Suppressor macrophage (primary cell): ENCODE measurements at places on chromosomes 12 and 14.

DNA sequence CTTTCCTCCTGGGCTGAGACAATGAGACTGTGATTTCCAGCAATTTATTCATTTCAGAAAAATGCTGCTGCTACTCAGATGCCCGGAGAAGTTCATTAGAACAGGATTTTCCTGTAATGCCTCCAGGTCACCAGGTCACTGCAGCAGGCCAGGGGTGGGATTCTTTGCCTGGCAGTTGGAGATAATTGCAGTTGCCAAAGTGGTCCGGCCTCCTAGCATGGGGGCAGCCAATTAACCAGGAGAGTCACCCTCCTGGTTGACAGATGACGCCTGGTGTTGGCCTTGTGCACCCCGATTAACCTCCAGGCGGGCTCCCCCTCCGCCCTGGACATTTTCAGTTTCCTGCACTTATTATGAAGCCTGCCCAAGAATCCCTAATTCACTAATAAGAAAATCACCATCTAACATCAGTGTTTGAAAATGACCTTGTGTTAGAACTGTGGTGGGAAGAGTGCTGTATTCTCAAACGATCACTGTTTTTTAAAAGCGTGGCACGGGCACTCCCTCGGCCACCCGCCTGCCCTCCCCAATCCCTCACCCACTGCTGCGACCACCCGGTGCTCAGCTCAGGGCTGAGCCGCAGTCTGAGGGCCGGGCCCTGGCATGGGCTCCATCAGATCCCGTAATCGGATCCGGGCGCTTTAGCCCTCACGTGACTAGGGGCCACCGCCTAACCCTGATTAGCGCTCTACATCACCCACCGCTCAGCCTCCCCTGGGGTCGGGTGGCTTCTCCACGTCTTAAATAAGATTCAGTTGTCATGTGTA, 12.9 kb downstream of the RIMBP2 start:
- DNase-seq, result no peak

DNA sequence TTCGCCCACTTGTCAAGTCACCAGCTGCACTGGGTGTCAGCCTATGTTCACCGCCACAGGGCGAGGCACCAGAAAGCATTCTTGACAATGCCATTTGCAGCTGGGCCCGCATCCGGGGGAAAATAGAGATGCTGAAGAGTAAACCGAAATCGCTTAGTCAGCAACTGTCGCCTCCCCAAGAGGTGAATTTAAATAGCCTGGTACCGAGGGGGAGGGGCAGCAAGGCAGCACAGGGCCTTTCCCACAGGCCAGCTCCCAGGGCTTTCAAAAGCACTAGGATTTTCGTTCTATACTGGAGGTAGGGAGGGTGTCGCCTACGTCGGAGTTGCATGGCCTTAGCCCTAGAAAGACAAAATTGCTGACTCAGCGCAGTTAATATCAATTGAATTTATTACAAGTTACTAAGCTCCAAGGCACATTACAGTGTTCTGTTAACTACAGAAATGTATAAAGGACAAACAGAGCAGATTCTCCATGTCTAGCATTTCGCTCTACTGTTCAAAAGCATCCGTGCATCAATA, 4.3 kb downstream of the IRF2BPL start:
- DNase-seq, result no peak

GRCh38 chr12:23707270-23707669, 242.2 kb downstream of the SOX5 start:
- no peak for DNase-seq

DNA sequence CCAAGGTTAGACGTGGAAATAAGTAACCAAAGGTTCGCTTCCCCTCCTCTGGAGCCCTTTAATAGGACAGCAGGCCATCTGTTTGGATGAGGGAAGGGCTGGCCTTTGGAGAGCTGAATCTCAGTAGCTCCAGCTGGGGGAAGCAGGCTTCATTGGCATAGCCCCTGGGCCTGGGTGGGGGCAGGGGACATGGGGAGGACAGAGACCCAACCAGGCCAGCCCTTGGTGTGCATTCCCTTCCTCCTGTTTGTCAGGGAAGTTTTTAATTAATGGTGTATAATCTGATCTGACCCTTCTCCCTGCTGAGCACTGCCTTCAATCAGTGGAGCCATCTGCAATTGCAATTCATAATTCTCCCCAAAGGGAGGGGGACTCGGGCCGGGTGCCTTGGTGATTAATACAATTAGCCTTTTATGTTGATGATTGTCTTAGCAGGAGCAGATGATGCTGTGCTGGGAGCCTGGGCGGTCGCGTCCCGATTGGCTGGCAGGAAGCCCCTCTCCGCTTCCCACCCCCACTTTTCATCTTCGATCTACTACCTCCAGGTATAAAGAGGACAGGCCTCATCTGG, 6.4 kb downstream of the AQP6 start:
- no peak for DNase-seq

- no peak for DNase-seq
Measured at GRCh38 chr14:88036422-88036821, 31.5 kb downstream of the GPR65 start.

DNA sequence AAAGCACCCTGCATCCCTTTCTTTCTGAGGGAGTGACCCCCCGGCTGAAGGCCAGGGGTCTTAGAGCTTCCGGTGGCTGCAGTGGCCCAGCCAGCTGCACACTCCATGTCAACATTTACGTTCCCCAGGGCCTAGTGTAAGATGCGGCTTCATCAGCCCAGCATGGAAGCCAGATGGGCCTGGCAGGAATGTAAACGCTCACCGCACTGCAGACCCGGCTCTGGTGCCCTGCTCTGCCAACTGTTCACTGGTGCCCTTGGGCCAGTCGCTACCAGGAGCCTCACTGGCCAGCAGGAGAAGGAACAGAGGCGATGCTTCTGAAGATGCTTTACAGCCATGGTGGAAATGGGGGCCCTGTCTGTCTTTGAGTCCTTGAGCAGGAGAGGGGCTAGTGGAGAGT, 8.6 kb upstream of the TMEM119 start:
- no peak for DNase-seq

DNA sequence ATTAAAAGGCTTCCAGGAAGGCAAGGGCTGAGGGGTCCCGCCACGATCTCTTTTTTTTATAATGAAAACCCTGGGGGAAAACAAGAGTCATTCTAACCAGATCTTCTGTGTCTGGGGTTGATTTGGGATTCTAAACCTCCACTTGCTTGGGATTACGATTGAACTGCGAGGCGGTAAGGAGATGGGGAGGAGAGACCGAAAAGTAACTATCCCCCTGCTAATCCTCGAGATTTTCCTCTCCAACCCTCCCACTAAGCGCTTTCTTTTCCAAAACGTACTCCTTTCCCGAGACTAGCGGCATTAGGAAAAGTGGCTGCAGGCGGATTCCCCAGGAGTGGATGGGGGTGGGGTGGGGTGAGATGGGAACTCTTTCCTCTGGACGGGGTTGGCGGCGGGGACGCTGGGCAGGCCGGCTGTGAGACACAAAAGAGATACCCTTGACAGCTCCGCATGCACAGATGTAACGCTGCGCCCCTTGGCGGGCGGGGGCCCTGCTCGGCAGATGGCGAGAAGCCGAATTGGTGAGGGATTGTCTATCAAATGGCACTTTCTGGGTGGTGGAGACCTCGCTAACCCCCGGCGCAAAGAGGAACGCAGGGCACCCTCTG, 830 bp upstream of the SRRM4 start:
- DNase-seq, result no peak

DNA sequence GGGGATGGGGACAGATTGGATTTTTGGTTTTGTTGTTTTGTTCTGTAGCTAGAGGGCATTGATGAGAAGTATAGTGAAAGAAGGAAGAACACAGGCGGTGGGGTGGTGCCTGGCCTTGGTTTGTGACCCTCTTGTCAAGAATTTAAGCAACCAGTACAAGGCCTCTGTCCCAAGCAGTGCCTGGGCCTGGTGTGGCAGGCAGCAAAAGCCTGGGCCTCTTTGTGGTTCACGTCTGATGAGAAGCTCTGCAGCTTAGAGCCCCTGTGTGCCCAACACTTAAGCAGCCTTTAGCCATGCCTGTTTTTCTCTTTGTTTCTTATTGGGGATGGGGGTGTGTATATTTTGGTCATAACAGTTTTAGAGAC, 98.0 kb downstream of the PPP2R5C start:
- no peak for DNase-seq

- no peak for DNase-seq
Measured at GRCh38 chr12:13178568-13179210, 17.8 kb upstream of the EMP1 start.

- DNase-seq, result no peak
Measured at GRCh38 chr14:79229383-79229909, 981.9 kb downstream of the DIO2 start.

GRCh38 chr12:3405821-3406220, 85.2 kb upstream of the PRMT8 start:
- no peak for DNase-seq

DNA sequence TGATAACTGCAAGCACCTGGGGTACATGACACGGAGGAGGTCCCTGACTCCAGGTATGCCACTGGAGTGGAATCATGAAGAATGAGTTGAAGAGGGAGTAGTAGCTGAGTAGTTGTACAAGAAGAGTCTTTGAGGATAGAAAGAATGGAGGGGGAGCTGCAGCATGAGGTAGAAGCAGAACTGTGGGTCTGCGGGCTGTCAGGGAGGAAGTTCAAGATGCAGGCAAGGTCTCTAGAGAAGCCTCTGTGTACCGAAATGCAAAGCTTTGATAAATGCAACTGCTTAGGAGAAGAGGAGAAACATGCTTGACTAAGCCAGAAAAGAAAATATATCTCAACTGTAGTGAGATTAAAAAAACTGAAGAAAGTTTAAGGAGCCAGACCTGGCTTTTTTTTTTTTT, 91.5 kb downstream of the CPNE8 start:
- DNase-seq, result no peak

- peak; percentile 66 for DNase-seq
Measured at GRCh38 chr14:52365071-52365470, 51.0 kb downstream of the PTGER2 start.

GRCh38 chr12:76866151-76866567, 12.7 kb downstream of the CSRP2 start:
- DNase-seq, result no peak

- peak; percentile 69 for DNase-seq
Measured at GRCh38 chr12:128810182-128811127, 13.3 kb downstream of the SLC15A4 start.

- no peak for DNase-seq
Measured at GRCh38 chr12:47286676-47287075, 206.9 kb upstream of the AMIGO2 start.

DNA sequence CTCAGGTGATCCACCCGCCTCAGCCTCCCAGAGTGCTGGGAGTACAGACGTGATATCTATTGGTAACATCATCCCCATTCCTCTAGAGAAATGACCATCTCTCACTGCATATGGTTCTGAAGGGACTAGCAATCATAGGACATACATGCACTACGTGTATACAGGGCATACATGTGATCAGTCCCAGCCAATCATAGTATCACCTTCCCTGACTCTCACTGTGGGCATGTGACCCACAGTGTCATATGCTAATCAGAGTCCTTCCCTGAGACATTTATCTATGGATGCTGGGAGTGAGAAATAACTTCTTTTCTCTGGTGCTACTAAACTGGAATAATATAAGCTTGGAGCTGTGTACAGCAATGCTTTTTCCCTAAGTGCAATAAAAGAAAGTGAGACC, 12.1 kb upstream of the FBXW8 start:
- DNase-seq, result no peak

DNA sequence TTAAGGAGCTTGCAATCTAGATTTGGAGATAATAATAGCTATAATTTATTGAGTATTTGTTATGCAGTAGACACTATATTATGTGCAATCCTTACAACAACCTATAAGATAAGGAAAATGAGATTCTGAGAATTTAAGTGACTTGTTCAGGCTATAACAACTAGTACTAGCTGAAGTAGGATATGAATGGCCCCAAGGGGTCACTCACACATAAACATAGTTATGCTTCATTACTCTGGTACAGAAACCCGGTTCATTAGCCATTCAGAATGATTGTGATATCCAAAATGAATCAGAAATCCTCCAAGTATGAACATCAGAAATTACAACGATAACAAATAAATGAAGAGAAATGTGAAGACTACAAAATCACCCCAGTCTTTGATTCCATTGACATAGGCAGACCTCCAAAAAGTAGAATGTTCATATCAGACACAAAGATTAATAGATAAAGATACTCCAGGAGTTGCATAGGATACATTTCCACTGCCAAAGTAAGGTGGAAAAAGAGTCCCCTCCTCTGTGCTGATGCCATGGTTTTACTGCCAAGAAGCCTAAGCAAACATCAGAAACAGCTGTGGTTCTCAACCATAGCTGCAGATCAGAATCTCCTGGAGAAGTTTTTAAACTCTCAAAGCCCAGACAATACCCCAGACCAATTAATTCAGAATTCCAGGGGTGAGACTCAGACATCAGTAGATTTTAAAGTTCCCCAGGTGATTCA, 8.6 kb upstream of the NID2 start:
- no peak for DNase-seq

GRCh38 chr14:53152184-53152886, 788 bp downstream of the DDHD1 start:
- peak; percentile 64 for DNase-seq

DNA sequence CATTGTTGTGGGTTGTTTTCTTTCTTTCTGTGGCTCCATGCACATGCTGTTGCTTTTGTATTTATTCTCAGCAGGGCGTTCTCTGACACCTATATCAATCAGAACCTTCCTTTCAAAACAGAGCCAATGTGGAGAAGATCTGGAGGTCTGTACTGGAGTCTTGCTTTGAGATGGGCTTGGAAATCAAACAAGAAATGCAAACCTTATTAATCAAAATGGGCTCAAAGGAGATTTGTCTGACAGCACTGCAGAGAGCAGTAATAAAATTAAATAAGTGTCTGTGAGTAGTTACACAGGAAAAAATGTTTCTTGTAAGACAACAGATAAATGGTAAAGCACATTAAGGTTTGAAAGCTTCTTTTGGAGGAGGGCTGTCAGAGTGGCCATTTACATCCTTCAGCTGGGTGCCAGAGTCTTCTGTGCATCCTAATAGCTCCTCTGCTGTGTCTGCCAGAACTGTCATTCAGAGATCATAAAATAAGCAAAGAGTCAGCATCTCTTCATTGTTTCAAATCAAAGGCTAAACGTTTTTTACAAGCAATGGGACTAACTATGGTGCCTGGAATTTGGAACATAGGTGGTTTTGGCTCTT, 414.3 kb downstream of the NAV3 start:
- DNase-seq, result no peak

DNA sequence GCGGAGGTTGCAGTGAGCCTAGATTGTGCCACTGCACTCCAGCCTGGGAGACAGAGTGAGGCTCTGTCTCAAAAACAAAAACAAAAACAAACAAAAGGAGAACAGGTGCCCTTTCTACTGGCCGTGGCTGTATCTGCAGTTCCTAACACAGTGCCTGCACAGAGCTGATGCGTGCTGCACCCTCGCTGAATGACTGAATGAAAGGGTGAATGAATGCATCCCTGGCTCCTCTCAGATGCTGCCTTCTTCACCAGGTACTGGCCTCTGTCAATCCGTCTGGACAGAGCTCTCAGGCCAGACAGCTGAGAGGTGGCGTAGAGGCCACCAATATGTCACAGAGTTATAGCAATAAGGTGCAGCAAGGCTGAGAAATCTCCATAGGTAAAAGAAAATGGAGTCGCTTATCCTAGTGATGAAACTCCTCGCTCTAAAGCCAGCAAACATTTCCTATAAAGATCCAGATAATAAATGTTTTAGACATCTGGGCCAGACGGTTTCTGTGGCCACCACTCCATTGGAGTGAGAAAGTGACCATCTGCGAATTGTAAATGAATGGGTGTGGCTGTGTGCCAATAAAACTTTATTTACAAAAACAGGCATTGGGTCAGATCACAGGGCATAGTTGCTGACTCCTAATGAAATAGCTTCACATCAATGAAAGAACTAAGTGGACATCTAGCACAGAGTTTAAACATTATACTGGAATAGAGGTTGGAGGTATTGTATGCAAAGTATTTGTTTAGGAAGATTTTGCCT, 15.9 kb upstream of the FZD10 start:
- DNase-seq, result no peak
